ENCODE measurements at places on chromosomes 7 and 10.

GRCh38 chr7:46566097-46566774, 645.2 kb upstream of the IGFBP3 start:
- H3K4me3 ChIP-seq = no peak overlapping the region
- no peak for DNase-seq
- H3K27ac ChIP-seq = no peak overlapping the region
- no peaks in the 10 kb centered on the region for H3K27me3 ChIP-seq
- H3K4me1 ChIP-seq = no peaks in the 10 kb centered on the region

GRCh38 chr7:28018446-28018845, 162.1 kb downstream of the JAZF1 start:
- no peak overlapping the region for H3K4me3 ChIP-seq
- H3K4me1 ChIP-seq = peaks cover 6% of the 10 kb centered on the region
- no peak for DNase-seq
- no peaks in the 10 kb centered on the region for H3K27me3 ChIP-seq
- H3K36me3 ChIP-seq = no peaks in the 10 kb centered on the region

DNA sequence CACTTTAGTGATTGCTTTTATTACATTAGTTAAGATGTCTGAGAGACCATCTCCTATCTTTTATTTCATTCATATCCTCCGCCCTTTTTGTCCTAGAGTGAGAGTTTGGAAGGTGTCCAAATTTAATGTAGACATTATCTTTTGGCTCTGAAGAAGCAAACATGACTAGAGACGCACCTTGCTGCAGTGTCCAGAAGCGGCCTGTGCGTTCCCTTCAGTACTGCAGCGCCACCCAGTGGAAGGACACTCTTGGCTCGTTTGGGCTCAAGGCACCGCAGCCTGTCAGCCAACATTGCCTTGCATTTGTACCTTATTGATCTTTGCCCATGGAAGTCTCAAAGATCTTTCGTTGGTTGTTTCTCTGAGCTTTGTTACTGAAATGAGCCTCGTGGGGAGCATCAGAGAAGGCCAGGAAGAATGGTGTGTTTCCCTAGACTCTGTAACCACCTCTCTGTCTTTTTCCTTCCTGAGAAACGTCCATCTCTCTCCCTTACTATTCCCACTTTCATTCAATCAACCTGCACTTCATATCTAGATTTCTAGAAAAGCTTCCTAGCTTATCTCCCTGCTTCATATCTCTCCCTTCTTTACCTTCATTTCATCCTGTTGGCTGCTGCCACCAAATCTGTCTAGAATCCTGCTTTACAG, 10.4 kb upstream of the CLCN1 start:
- H3K27ac ChIP-seq = no peak overlapping the region
- peaks cover 73% of the 10 kb centered on the region for H3K36me3 ChIP-seq
- H3K4me3 ChIP-seq = no peak overlapping the region
- H3K4me1 ChIP-seq = peaks cover 17% of the 10 kb centered on the region
- DNase-seq = peak; percentile 60

- H3K4me1 ChIP-seq = no peaks in the 10 kb centered on the region
- peaks cover 13% of the 10 kb centered on the region for H3K27me3 ChIP-seq
- no peak overlapping the region for H3K4me3 ChIP-seq
Measured at GRCh38 chr10:118873738-118874105, 119.0 kb upstream of the CACUL1 start.
